Stimulated activated CD8-positive, alpha-beta memory T cell treated with anti-CD3 and anti-CD28 coated beads, Interleukin-4, amount 100 ng/mL, for 4 hours (primary cell): ENCODE measurements at places on chromosomes 12 and 14.

- DNase-seq, result no peak
Measured at GRCh38 chr12:95740751-95741150, 49.8 kb downstream of the NTN4 start.

GRCh38 chr14:67526676-67527459, 6.2 kb upstream of the PLEKHH1 start:
- DNase-seq, result no peak

DNA sequence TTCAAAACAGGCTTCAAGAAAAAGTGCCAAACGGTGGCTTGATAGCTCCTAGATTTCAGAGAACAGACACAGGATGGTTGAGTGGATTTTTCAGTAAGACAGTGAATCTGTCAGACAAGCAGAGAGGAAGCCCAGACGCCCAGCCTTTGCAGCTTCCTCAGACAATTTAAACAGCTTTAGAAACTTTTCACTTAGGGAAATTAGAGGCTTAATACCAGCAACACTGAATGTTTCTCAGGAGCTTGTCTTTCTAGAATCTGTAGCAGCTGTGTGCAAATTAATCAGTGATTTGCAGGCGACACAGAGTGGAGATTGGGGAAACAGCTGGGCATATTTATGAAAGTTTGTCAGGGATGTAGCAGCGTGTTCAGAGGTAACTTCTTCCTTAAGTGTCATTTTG, 362.1 kb downstream of the GALC start:
- no peak for DNase-seq

DNA sequence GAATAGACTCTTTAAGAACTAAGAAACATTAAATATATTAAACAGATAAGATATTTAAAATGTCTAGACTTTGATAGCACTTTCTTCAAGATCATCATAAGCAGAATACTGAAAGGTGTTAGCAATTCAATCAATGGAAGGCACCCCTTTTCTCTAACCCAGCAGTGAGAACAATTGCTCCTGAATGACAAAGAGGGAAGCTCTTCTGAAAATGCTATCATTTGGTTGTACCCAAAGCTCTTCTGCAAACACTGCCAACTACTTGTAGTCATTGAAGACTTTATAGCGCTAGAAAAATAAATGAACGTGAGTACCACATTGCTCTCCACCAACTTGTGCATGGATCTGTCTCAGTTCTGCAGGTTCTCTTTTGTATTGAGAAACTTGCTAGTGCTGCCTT, 62.2 kb upstream of the LMO3 start:
- DNase-seq, result no peak

GRCh38 chr12:106480251-106480650, 102.6 kb upstream of the RFX4 start:
- no peak for DNase-seq
